HCT116 (cell line): ENCODE measurements at places on chromosomes 16 and 17. TPM values are rescaled to one million over a fixed set of nuclear protein-coding genes. Genes with fewer than 3 reads are reported as not detected.

ALDH3A1 gene
- total RNA-seq: 0.86 TPM

CCL17 gene
- total RNA-seq: not detected

CDH13 gene
- total RNA-seq: not detected

GRCh38 chr17:72030067-72030899 lies 90.5 kb upstream of the SOX9 start:
- no peak for DNase-seq
- no peaks in the 10 kb centered on the region for H3K4me1 ChIP-seq
- H3K27ac ChIP-seq: no peak overlapping the region
- H3K27me3 ChIP-seq: peaks cover 3% of the 10 kb centered on the region; the same call in 1 of the 2 replicates

DNA sequence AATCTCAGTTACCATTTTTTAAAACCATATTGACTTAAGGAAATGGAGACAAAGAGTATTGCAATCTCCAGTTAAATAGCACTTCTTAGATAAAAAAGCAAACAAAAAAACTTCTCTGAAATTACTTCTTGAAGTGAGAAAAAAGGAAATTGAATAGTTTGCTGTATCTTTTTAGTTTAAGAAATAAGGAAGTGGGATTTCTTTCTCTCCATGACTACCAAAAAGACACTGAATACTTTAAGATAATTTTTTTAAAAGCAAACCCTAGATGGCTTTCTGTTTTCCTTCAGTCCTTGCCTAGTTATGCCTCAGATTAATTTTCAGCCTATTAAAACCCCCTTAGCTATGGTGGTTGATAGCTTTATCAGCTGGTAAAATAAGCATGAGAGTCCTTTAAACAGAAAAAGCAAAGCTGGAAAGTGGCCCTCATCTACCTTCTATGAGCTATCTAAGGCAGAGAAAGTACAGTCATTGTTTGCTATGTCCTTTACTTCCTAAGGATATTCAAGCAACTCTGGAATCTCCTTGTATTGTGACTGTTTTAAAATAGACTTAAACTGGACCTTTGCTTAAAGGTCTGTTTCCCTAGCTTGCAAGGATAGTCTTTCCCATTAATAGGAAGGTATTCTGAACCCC lies 28.6 kb downstream of the TPPP3 start:
- peaks cover 5% of the 10 kb centered on the region for H3K27me3 ChIP-seq
- no peaks in the 10 kb centered on the region for H3K36me3 ChIP-seq
- no peak for DNase-seq
- H3K4me1 ChIP-seq: peaks cover 16% of the 10 kb centered on the region
- no peak overlapping the region for H3K27ac ChIP-seq

- H3K27ac ChIP-seq: no peak overlapping the region
- H3K27me3 ChIP-seq: no peaks in the 10 kb centered on the region
- H3K4me1 ChIP-seq: peaks cover 10% of the 10 kb centered on the region
- H3K36me3 ChIP-seq: no peaks in the 10 kb centered on the region
- DNase-seq: peak; percentile 54
- H3K4me3 ChIP-seq: peak overlapping the region; percentile 57
Observed at GRCh38 chr17:48457080-48457836, 27.2 kb upstream of the SKAP1 start.

GRCh38 chr16:1858189-1858865 lies 13.6 kb downstream of the MEIOB start:
- DNase-seq: no peak
- H3K27me3 ChIP-seq: no peaks in the 10 kb centered on the region; the same call in 1 of the 2 replicates
- no peaks in the 10 kb centered on the region for H3K36me3 ChIP-seq

DNA sequence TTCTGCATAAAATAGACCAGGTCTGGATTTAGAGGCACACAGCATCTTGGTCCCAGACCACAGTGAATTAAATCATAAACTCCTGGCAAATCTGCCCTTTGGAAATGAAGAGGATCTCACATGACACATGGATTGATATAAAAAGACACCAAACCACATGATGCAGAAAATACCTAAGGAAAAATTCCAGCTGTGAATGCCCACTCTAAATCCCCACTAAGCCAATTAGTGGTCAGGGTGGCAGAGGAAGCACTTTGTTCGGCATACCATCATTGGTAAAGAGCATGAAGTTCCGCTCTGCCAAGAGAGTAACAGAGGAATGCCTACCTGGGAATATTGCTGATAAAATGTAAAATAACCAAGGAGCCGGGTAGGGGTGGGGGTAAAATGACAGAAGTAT lies 32.4 kb upstream of the NOL11 start:
- no peaks in the 10 kb centered on the region for H3K36me3 ChIP-seq
- no peaks in the 10 kb centered on the region for H3K27me3 ChIP-seq
- no peak overlapping the region for H3K27ac ChIP-seq
- peaks cover 4% of the 10 kb centered on the region; the same call in 1 of the 2 replicates for H3K4me1 ChIP-seq
